ENCODE measurements at places on chromosomes 4 and X. TPM values are rescaled to one million over a fixed set of nuclear protein-coding genes. Genes with fewer than 3 reads are reported as not detected.

- DNase-seq = no peak
These were observed 246.7 kb upstream of the DIPK2B start for GRCh38 chrX:45447331-45447730.

DNA sequence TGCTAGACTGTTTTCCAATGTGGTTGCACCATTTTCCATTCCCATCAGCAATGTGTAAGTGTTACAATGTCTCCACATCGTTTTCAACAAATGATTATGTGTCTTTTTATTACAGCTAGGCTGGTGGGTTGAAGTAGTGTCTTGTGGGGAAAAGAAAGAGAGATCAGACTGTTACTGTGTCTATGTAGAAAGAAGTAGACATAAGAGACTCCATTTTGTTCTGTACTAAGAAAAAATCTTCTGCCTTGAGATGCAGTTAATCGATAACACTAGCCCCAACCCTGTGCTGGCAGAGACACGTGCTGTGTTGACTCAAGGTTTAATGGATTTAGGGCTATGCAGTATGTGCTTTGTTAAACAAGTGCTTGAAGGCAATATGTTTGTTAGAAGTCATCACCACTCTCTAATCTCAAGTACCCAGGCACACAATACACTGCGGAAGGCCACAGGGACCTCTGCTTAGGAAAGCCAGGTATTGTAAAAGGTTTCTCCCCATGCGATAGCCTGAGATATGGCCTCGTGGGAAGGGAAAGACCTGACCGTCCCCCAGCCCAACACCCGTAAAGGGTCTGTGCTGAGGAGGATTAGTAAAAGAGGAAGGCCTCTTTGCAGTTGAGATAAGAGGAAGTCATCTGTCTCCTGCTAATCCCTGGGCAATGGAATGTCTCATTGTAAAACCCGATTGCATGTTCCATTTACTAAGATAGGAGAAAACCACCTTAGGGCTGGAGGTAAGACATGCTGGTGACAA, 23.0 kb upstream of the UGT2B15 start:
- DNase-seq = no peak

PDZD4 gene
- total RNA-seq = 0.44 TPM

- no peak for DNase-seq
These were observed 37.3 kb upstream of the GUCY1A1 start for GRCh38 chr4:155629183-155629825.

- no peak for DNase-seq
These were observed 4.2 kb downstream of the CPEB2 start for GRCh38 chr4:15006416-15007024.

HSD17B10 gene
- total RNA-seq = 158 TPM

SHROOM2 gene
- not detected for total RNA-seq

DNA sequence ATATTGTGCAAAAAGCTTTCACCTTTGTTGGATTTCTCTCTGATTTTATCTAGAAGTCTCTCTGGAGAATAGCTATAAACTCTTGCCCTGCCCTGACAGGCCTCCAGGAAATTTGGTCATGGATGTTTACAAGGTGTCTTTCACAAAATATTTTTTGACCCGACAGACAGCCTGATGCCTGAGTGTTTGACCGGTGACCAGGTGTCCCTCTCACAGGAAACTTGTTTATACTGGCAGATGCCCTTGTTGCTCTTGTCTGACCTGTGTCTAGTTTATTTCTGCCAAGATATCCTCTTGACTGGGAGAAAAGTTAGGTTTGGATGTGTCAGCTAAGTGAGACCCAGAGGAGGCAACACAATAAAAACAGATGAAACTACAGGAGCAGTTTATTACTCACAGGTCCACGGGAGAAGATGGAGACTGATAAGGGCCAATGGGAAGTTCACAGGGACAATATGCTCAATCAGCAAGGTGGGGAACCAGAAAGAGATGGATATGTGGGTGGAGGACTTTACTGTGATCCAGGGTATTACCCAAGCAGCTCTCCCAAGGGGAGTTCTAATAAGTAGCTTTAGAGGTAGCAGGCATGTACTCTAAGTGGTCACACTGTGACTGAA, 243.3 kb downstream of the ARAP2 start:
- no peak for DNase-seq

ALB gene
- total RNA-seq = not detected

FGB gene
- not detected for total RNA-seq

REELD1 gene
- not detected for total RNA-seq

DNA sequence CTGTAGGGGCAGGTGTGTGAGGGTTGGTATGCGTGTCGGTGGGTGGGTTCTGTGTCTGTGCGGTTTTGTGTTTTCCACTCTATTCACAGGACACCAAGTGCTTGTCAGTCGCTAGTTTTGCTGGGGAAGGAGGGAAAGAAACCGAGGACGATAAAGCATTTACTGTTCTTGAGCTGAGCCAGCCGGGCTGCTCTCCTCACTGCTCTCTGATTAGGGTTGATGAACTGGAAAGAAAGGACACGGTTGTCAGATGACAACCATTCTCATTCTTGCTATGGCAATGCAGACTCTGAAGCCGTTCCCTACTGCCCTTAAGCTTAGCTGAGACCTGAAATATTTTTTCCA, 832 bp downstream of the EGFL6 start:
- no peak for DNase-seq

PABPC5 gene
- not detected for total RNA-seq

- DNase-seq = no peak
These were observed 98.1 kb downstream of the MGST2 start for GRCh38 chr4:139763672-139764071.

PRSS12 gene
- total RNA-seq = not detected

DNA sequence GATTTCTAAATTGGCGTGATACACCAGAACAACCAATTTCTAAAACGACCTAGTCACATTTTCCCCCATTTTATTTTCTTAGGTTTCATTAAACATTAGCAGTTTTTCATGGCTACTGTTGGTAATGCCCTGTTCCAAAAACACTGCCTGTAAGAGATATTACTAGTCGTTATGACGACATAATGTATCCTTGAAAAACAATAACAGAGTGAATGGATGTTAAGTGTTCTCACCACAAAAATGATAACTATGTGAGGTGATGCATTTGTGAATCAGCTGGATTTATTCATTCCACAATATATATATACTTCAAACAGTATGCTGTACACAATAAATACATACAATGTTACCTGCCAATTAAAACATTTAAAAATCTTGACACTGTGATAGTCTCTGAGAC, 1147.6 kb upstream of the PCDH10 start:
- DNase-seq = no peak

- DNase-seq = no peak
These were observed 325.9 kb downstream of the NR3C2 start for GRCh38 chr4:148116264-148116663.

KIAA1210 gene
- not detected for total RNA-seq

DNA sequence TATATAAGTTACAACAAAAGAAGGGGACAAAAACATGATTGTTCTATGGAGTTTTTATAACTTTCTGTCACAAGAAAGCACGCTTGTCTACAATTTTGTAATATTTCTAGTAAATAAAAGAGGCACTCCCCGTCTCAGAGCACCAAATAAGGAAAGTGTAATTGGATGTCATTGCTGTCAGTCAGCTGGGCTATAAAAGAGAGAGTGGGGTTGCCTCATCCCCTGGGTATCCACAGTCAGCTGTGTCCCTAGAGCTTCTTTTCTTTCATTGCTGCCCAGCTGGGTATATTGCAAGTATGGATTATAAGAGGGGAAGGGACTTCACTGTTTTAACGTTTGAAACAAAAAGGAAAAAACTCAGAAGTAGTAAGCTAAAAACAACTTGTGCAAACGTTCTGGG, 61.3 kb downstream of the NPNT start:
- DNase-seq = no peak

PRKX gene
- 72.2 TPM for total RNA-seq

GRCh38 chrX:101430457-101431078, 22.5 kb downstream of the HNRNPH2 start:
- DNase-seq = no peak

DNA sequence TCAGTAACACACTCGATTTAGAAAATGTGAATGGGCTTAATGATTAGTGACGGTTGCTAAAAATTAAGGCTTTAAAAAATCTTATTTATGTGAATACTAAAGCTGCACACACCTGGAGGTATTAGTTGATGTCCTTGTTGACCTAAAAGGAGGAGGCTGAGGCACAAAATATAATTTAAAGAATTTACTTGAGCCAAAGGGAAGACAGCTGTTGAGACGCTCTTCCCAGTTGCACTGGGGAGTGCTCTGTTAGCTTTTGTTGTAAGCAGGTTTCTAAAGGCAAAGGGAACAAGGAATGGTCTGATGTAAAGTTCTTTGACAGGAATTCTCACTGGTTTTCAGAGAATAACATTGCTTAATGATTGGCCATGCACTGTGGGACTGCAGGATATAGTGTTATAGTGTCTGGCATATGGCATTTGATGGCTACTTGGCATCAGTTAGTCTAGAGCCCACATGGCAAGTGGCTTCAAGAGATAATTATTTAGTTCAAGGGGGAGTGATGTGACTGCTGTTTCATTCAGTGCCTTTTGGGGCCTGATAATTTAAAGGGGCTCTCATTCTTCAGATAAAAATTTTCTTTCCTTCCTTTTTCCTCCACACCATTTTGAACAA, 30.8 kb upstream of the PGM2 start:
- no peak for DNase-seq

DNA sequence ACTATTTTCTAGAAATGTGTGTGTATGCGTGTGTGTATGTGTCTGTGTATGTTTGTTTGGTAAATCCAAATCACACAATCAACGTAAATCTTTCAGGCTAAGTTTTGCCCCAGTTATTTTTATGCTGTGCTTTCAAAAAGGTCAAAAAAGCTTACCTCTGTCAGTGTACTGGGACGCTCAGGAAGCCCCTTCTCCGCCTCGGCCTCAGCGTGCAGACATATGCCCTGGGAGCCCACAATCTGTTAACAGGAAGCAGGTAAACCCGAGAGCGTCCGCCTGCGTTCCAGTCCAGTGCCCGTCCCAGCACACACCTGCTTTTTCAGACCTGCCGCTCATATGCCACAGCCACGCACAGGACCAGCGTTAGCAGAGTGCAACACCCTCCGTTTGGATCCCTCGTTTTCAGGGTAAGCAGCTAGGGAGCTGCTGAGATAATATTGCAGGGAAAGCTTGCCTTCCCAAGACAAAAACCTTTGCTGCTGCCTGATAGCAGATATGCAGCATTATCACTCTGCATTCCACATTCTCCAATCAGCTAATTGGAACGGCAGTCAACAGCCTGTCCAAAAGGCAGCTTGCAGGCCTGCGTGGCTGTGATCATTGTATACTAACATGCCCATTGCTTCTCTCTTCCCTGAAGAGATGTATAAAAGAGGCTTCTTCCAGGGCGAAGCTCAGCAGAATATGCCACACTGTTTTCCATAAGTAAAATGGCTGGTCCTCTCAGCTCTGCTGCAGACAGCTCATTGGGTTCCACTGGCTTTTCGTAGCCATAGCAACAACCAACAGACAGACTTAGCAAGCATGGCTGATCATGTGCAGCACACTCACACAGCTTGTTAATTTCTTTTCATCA, at the start of gene SORBS2:
TSS of gene SORBS2 (minus strand) at position 686 of the 856 bp plus-strand sequence. CDS start 121,623 bp downstream, outside the sequence.
- DNase-seq = no peak

- no peak for DNase-seq
These were observed 917 bp downstream of the MYL5 start for GRCh38 chr4:675036-675882.

GRCh38 chr4:129788486-129788885, 692.5 kb downstream of the C4orf33 start:
- no peak for DNase-seq

HPGD gene
- total RNA-seq = 3.1 TPM

MAGEB10 gene
- not detected for total RNA-seq

DNA sequence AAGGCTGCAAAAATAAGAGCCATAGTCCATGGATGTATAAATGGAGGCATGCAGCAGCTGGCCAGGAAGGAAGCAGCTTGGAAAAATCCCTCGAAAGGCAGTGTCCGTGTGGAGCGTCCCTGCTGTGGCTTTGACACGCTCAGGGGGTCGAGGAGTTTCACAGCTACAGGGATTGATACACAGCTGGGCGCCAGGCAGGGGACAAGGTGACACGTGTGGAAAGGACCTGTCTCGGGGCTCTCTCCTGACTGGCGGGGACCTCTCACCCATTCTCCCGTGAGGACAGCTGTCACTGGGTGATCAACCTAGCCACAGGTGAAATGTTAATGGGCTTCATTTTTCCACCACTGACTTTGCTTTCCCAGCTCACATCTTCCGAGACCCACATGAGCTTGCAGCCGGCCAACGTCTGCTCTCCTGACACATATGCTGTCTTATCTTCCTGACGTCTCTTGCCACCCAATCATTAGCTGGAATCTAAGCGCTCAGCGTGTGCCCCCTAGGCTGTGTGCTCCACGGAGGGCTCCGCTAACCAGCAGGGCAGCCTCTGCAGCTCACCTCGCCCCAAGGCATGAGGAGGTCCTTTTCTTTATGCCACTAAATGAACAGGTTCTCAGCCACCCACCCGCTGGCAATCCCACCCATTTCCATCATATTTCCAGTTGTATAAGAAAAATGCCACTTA, 89.4 kb upstream of the AFAP1 start:
- DNase-seq = no peak

SH3BGRL gene
- total RNA-seq = 37.6 TPM

DNA sequence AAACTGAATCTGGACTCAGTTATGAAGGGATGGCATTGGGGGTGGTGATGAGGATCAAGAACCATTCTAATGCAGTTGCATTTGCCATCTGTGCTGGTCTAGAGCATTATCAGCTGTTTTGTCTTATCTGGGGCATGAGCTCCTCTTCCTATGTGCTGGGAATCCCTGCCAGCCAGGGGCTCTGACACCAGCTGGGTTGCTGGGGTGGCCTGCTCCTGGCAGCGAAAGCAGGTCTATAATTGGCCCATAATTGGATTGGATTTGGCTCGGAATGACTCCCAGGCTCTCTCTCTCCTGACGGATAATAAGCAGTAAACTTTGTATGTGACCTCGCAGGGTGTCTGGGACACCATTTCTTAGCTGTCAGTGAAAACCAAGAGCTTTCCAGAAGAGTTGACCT, 34.1 kb downstream of the SMPX start:
- no peak for DNase-seq

DNA sequence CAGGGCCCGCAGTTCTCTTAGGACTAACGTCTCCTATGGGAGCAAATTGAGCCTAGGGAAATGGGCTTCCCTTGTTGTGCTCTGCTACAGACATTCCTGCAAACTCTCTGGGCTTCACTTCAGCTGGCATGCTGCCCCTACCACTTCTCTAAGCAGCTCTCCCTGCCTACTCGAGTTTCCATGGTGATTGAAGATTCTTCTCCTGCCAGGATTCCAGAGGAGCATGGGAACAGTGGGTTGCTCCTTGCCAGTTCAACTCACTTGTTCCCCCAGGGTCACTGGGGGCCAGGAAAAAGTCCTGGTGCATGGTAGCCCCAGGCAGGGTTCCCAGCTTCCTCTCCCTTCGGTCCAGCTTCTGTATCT, 21.1 kb upstream of the WDR17 start:
- DNase-seq = no peak

DNA sequence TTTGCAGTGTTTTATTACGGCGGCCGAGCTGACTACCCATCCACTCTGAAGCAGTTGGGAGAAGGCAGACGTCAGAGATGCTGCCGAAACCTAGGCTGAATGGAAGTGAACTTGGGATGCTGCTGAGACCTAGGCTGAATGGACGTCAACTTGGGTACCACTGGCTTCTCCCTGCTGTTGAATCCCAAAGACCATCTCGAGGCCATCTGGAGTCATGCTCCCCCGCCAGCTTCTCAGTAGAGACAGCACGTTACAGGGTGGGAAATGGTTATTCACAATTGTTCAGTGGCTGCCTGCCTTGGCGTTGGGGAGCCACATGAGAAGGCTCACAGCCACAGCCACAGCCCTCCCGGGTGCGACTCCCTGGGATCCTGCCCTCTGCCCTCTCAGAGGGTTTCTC, 40.9 kb downstream of the P2RY8 start:
- DNase-seq = no peak

TNIP3 gene
- total RNA-seq = 21.9 TPM

- no peak for DNase-seq
These were observed 157.0 kb upstream of the NDP start for GRCh38 chrX:44130189-44130588.

- DNase-seq = no peak
These were observed 1157.3 kb upstream of the AGA start for GRCh38 chr4:178599521-178599920.

Measured in activated T-helper 1 cell treated with anti-CD3 and anti-CD28 coated beads, Interleukin-12 subunit alpha, Interleukin-12 subunit beta, Interleukin-2, Interleukin-4 antibody, amounts not matched to agents 30 ng/mL and 10 ng/mL and 1 ng/mL, durations not matched to agents 14 hours and 24 hours and 36 hours (primary cell).